Choroid plexus epithelial cell (primary cell): ENCODE measurements at places on chromosomes 1 and 21.

- DNase-seq, result no peak
These were observed 53.5 kb downstream of the ITSN1 start for GRCh38 chr21:33695813-33696212.

GRCh38 chr1:198150369-198150768 lies 6.4 kb upstream of the NEK7 start:
- no peak for DNase-seq

GRCh38 chr1:229368347-229368746 lies 25.5 kb upstream of the CCSAP start:
- DNase-seq, result no peak

GRCh38 chr1:154453574-154454352 lies 48.3 kb upstream of the TDRD10 start:
- peak; percentile 75 for DNase-seq

GRCh38 chr1:213374369-213374768 lies 323.3 kb downstream of the RPS6KC1 start:
- DNase-seq, result peak; percentile 61

GRCh38 chr1:45365051-45365450 lies 24.8 kb upstream of the MUTYH start:
- no peak for DNase-seq

DNA sequence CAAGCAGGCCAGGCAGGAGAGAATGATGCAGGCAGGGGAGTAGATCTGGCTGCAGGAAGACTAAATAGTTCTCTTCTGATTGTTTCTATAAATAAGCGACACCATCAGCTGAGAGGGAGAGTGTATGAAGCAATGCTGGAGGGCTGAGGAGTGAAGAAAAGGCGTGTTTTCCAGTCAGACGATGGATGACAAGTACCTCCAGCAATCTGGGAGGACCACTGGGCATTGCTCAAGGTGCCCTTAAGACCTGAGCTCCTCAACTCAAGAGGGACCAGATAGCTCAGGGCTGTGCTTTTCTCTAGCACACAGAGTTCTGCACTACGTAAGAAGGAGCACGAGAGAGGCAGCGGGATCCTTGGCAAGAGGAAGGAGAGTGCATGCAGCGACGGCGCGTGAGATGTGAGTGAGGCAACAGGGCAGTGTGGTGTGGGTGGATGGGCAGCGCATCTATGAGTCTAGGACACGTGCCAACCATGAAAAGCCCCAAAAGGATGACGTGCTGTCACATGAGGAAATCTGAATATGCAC lies 36.0 kb downstream of the PABPC4 start:
- DNase-seq, result peak; percentile 100
